ENCODE measurements at places on chromosomes 6 and 20. TPM values are rescaled to one million over a fixed set of nuclear protein-coding genes. Genes with fewer than 3 reads are reported as not detected.

The SRC gene
- total RNA-seq: 28.1 TPM

GRCh38 chr20:61979701-61980635, 85.7 kb downstream of the TAF4 start:
- peaks cover 26% of the 10 kb centered on the region for H3K36me3 ChIP-seq
- no peak overlapping the region for H3K4me3 ChIP-seq
- no peaks in the 10 kb centered on the region for H3K4me1 ChIP-seq

- no peak overlapping the region for H3K4me3 ChIP-seq
- DNase-seq: no peak
- H3K27me3 ChIP-seq: no peaks in the 10 kb centered on the region
- no peak overlapping the region for H3K27ac ChIP-seq
- no peaks in the 10 kb centered on the region for H3K36me3 ChIP-seq
These were observed 15.1 kb upstream of the RBPJL start for GRCh38 chr20:45291526-45291925.

- H3K27ac ChIP-seq: no peak overlapping the region
- H3K4me1 ChIP-seq: no peaks in the 10 kb centered on the region
- H3K27me3 ChIP-seq: no peaks in the 10 kb centered on the region
- H3K4me3 ChIP-seq: no peak overlapping the region
These were observed 179.9 kb upstream of the DTNBP1 start for GRCh38 chr6:15842727-15843117.

DNA sequence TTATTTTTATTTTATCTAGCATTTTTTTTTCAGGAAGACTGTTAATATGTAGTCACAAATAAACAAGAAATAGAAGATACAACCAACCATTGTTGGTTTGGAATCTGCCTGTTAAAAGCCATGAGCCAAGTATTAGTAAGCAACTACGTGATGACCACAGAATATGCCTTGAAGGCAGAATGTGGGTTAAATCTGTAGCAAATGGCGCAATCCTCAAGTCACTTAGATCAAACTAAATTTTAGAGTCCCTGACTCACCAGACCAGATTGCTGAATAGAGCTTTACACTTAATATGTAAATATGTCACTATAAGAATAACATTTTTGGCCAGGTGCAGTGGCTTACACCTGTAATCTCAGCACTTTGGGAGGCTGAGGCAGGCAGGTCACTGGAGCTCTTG, 800.1 kb upstream of the CITED2 start:
- DNase-seq: peak; percentile 96
- peak overlapping the region; percentile 27 for H3K27ac ChIP-seq
- peaks cover 6% of the 10 kb centered on the region for H3K36me3 ChIP-seq
- peaks cover 21% of the 10 kb centered on the region for H3K4me1 ChIP-seq
- no peak overlapping the region for H3K4me3 ChIP-seq
